ENCODE measurements at places on chromosomes 5 and 9.

DNA sequence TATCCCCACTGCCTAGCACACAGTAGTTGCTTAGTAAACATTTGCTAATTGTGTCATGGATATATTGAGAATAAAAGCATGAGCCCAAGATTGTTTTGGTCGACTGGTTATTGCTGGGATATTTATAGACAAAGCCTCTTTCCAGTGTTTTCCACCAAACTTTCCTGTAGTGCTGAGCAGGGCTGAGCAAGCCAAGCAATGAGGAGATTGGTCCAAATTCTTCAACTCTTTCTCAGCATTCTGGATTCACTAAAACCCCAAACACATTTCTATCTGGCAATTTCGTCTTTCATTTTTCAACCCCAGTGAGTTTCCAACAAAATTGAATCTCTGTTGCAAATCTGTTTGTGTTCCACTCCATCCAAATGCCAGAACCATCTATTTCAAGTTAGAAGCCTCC is 31.9 kb upstream of the TARS1 start:
- no peak for DNase-seq

DNA sequence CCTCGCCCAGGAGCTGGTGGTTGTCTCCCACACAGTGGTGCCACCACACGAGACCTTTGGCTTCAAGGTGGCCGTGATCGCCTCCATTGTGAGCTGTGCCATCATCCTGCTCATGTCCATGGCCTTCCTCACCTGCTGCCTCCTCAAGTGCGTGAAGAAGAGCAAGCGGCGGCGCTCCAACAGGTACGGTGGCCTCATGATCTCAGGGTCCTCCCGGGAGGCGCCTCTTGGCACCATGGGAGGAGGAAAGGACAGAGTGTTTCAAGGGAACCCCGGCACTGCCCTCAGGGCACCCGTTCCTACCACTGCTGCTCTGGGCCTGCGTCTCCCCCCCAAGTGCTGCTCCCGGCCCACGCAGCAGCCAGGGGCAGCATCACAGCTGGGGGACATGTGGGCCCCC is 18.2 kb upstream of the CARD19 start:
- DNase-seq, result no peak

- no peak for DNase-seq
Observed at GRCh38 chr9:75039801-75040200, 11.7 kb upstream of the CARNMT1 start.

- DNase-seq, result no peak
Observed at GRCh38 chr9:34372467-34373011, 4.2 kb downstream of the MYORG start.

DNA sequence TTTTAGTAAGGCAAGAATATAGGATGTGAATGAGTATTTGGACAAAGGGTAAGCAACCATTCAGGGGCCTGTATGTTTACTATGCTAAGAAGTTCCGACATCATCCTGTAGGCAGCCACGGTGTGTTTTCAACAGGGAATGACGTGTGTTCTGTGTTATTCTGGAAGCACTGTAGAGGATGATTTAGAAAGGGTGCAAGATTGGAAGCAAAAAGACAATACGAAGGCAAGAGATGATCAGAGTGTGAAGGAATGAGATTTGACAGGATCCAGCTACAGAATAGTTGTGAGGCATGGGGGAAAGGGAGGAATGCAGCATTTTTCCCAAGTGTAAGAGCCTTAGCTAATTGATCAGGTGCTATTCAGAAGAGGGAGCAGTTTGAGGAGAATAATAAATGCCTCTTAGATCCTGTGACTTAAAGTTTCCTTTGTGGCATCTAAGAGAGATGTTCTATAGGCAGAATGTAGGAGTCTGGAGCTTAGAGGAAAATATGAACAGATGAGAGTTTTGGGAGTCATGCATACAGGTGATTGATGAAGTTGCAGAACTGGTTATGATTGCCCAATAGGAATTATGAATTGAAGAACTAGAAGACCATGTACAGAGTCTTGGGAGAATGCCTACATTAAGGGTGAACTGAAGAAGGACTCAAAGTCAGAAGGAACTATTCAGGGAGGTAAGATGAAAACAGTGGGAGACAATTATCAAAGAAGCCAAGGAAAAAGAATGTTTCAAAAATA is 2.5 kb downstream of the SMC5 start:
- DNase-seq, result no peak

DNA sequence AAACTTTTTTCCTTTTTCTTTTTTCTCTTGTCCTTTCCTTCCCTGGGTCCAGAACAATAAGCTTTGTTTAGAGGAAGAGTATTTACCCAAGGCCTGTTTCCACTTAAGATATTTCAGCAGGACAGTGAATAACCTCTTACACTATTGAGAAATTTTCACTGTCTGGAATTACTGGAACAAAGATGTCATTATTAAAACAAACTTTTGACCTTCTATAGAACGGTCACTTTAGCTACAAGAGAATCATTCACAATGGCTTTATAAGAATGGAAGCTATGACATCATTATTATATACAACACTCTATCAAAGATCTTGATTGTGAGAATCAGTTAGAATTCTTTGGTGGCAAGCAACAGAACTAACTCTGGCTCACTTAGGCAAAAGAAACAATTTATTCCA is 22.0 kb upstream of the ARHGAP26 start:
- no peak for DNase-seq

DNA sequence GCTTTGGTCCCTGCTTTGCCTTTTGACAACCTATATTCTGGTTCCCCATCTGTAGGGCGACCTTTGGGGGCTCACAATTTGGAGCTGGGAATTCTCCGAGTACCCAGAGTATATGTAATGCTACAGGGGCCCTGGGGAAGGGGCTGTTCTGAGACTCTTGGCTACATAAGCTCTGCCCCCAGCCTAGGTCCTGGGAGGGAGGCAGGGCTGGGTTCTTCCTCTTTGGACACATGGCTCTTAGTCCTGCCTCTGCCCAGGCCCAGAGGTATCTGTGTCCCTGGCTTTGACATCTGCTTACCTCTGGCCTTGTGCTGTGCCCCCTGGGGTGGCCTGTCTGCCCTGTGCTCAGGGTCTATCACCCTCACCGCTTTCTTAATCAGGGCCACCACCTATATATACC is 181.6 kb downstream of the CACNA1B start:
- DNase-seq, result no peak

- DNase-seq, result no peak
Observed at GRCh38 chr5:175738602-175739133, 80.8 kb downstream of the HRH2 start.

GRCh38 chr5:78953092-78953800 is 31.9 kb downstream of the ARSB start:
- DNase-seq, result no peak

DNA sequence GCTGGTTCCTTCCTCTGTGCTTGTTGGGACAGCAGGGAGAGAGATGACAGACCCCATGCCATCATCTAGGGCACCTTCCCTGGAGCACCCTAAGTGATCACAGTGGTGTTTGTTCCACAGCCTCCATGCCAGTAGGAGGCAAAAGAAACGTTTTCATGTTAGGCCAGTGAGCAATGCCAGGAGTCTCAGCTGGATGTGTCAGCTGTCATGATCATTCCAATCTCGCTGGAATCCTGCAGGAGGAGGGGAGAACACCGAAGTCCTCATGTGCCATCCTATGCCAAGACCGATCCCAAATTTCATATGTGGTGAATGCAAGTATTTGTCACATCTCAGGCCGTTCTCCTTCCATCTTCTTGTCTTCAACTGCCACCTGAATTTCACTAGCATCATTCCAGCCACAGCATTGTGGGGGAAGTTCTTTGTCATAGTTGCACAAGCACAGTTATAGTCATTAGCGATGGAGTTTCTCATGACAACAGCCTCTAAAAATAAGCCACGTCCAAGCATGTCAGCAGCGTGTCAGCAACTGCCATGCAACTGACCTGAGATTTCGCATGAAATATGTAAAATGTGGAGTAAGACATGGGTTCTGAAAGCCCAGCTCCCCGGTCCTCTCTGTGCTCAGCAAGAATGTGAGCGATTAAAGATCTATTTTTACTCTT is 97.2 kb upstream of the DNAH5 start:
- DNase-seq, result no peak

DNA sequence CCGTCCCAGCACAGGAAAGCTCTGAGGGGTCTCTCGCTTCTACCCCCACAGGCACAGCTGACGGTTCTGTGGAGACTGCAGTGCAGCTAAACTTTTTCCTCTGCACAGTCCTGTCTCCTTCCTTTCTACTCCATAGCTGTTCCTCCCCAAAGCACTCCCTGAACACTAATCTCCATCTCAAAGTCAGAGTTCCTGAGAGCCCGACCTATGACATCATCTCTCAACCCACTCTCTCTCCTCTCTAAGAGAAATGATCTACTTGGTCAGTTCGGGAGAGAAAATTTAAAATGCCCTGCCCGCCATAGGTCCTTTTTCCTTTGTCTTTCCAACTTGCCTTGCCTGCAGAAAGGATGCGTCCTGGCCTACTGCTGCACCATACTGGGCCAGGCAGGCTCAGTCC is 90.6 kb downstream of the FANCC start:
- no peak for DNase-seq

DNA sequence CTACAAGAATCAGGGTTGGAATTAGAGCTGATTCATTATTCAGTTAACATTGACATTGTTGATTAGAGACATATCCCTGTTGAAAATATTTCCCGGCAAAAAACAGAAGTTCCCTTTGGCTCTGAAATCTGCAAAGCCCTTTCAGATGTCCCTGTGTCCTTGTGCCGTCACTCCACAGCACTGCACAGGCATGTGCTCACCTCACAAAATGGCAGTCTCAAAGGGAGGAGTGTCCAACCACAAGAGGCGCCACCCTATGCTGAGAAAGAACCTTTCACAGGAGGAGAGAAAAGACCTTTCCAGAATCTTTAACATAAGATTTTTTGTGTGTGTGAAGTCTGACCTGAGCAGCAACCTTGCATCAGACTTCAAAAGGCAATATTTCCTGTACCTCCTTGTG is 112.8 kb upstream of the PRSS3 start:
- no peak for DNase-seq

GRCh38 chr5:9878206-9878605 is 248.1 kb upstream of the TAS2R1 start:
- no peak for DNase-seq

Data from Caki2 (cell line).